GM04503 (cell line): ENCODE measurements at places on chromosomes 13 and 19.

GRCh38 chr13:80881942-80882445 lies 541.1 kb upstream of the SPRY2 start:
- no peak for DNase-seq

GRCh38 chr13:111339366-111340143 lies 19.1 kb downstream of the TEX29 start:
- no peak for DNase-seq

GRCh38 chr19:17406046-17406886 lies 836 bp upstream of the BST2 start:
- no peak for DNase-seq

DNA sequence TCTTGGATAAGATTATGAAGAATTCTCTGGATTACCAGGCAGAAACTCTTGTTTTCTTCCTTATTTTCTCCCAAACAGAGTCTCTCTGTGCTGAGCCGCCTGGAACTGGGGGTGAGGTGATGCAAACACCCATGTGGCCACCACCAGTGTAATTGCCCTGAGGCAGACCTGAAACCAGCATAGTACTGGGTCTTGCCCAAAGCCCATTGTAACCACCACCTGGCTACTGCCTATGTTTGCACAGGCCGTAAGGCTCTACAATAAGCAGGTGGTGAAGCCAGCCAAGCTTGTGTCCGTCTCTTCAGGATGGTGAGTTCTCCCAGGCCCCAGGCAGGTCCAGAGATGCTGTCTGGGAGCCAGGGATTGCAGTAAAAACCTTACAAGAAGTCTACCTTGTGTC lies 18.9 kb upstream of the KBTBD7 start:
- no peak for DNase-seq

GRCh38 chr13:91189506-91189905 lies 158.0 kb upstream of the MIR17HG start:
- no peak for DNase-seq

- DNase-seq, result no peak
Measured at GRCh38 chr19:49333811-49334288, 1.4 kb upstream of the CD37 start.

GRCh38 chr13:33244907-33245287 lies 40.7 kb downstream of the STARD13 start:
- DNase-seq, result no peak

DNA sequence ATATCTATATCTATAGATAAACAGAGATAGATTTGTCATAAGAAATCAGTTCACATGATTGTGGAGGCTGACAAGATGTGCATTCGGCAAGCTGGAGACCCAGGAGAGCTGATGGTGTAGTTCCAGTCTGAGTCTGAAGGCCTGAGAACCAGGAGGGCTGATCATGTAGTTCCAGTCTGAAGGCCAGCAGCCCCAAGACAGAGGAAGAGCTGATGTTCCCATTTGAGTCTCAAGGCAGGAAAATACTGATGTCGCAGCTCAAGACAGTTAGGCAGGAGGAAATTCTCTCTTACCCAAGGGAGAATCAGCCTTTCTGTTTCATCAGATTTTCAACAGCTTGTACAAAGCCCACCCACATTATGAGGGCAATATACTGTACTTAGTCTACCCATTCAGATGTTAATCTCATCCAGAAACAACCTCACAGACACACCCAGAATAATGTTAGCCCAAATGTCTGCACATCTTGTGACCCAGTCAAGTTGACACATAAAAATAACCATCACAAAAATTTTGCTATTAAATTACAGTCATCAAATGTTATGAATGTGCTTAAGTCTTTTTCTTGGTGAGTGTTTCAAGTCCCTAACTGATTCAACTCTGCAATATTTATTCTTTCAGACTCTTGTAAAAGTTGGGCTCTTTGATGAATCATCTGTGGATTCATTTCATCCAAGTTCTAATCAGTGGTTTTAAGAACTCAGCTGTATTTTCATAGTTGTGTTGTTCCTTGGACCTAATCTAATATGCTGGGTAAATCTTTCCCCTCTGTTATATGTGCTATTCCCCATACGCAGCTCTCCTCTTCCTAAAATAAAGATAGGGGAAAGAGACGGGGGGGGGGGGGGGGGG lies 22.7 kb upstream of the LRCH1 start:
- DNase-seq, result no peak

DNA sequence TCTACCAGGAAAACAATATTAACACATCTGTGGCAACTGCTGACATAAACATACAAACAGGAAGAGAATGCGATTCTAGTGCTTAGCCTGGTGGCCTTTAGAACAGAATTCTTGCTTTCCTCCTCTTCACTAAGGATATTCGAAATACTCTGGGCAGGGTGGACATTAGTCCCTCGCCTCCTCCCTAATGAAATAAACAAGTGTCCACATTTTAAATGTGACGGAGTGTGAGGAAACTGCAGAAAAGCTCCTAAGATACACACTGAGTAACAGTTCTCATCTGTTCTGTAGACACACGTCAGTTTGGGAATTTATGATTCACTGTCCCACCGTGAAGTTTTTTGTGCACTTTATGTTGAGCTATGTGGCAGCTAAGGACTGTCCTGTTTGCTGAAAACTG lies 639 bp downstream of the STARD13 start:
- no peak for DNase-seq

- DNase-seq, result no peak
Measured at GRCh38 chr19:12801466-12802266, at the start of the genes PRDX2 and THSD8. Gene PRDX2, minus strand, starts transcription at chr19:12801800. Its CDS starts 539 bp downstream, at chr19:12801261. Gene THSD8, plus strand, starts transcription at chr19:12802069. Its CDS starts 3 bp downstream, at chr19:12802072.

DNA sequence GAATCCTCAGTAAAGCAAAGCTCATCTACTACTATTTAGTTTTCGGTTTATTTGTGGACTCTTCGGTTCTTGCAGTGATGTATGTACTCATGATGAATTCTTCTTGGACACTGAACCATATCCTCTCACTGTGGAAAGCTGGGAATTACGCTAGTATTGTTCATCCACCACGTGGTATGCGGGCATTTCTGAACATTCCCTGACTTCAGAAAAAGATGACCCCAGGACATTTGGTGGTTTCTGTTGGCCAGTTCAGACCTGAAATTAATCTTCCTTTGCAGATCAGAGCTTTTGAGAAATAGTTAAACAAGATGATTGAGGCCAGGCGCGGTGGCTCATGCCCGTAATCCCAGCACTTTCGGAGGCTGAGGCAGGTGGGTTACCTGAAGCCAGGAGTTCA lies 25.3 kb upstream of the FBN3 start:
- no peak for DNase-seq

- no peak for DNase-seq
Measured at GRCh38 chr13:88068316-88068715, 397.1 kb downstream of the SLITRK5 start.

DNA sequence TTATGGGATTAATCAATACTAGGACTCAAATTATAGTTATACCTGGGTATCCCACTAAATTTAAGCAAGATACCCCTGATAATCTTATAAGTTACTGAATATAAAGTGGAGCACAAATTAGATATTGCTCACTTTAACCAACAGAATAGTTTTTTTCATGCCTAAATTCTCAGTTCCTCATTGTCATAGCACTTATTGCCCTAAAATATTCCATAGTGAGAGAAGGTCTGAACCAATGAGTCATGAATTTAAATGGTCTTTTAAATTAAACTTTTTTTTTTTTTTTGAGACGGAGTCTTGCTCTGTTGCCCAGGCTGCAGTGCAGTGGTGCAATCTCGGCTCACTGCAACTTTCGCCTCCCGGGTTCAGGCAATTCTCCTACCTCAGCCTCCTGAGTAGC lies 42.4 kb downstream of the ZNF136 start:
- no peak for DNase-seq

DNA sequence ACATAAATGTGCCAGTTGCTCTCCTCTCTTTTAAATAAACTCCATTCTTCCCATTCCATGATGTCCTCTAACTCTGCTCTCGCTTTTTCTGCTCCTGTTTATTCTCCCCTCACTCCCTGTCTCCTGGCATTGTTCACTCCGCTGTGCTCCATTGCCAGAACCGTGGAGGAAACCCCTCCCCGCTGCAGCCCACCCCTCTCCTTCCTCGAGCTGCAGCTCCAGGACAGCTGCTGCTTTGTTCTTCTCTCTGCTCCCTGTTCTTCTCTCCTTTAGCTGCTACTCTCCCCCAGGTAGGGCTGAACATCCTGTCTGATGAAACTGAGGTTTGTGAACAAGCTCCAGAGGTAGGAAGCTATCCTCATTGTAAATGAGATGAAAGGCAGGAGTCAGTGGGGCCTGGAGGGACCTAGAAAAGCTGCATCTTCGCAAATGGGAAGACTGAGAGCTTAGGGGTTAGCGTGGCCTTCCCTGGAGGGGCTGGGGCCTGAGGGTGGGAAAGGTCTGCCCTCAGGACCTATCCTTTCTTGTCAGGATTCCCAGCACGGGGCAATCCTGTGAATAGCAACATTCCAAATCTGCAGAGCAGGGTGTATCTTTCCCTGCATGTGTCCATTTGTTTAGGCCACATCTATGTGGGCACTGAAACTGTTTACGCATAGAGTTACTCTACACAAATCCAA lies 243.7 kb downstream of the DNAJC15 start:
- DNase-seq, result no peak

DNA sequence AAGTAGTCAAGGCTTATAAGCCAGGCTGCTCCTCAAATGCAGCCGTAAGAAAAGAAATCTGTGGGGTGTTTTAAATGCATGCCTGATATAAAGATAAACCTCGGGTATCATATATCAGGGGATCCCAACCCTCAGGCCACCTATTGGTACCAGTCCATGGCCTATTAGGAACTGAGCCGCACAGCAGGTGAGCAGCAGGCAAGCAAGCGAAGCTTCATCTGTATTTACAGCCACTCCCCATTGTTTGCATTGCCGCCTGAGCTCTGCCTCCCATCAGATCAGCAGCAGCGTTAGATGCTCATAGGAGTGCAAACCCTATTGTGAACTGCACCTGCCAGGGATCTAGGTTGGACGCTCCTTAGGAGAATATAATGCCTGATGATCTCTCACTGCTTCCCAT lies 233.5 kb upstream of the SERP2 start:
- DNase-seq, result no peak

- DNase-seq, result no peak
Measured at GRCh38 chr19:45304141-45304926, 18.3 kb downstream of the CKM start.

DNA sequence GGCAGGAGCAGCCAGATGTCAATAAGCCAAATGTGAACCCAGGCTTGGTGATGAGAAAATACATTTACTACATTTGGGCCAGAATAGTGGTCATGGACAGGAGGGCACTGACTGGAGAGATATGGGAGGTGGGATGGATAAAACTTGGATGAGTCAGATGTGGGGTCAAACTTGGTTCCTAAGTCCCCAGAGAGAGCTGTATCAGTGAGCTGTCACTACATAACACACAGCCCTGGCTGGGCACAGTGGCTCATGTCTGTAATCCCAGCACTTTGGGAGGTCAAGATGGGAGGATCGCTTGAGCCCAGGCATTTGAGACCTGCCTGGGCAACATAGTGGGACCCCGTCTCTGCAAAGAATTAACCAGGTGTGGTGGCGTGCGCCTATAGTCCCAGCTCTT lies 51.6 kb upstream of the EHD2 start:
- no peak for DNase-seq

GRCh38 chr19:48596237-48596636 lies 10.3 kb upstream of the SPACA4 start:
- DNase-seq, result no peak

DNA sequence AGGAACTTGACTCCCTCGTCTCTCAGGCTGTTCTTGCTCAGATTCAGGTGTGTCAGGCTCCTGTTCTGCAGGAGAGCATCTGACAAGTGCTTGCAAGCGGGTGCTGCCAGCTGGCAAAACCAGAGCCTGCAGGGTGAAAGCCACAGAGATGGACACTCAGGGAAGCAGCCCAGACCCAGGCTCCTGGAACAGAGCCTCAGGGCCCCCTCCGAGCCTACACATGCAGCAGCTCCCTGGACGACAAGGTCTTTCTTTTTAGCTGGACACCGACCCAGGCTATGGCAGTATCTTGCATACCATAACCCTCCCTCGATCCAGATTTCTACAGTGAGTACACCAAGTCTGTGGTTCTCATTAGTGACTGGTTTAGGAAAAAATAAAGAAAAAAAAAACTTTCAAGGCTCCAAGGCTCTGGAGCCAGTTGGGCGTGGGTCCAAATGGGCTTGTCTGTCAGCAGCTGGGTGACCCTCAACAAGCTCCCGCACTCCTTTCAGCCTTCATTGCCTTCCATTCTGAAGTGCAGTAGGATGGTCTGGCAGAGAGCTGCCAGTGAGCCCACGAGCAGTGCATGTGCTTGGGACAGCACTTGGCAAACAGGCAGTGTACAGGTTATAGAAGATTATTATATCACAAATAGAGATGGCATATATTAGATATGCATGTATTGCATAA lies 29.9 kb downstream of the NLRP13 start:
- DNase-seq, result no peak

- DNase-seq, result peak; percentile 46
Measured at GRCh38 chr19:3459089-3459881, 21.0 kb downstream of the SMIM24 start.

- DNase-seq, result no peak
Measured at GRCh38 chr13:111503376-111503775, 182.9 kb downstream of the TEX29 start.

GRCh38 chr13:79803989-79804388 lies 323.0 kb downstream of the NDFIP2 start:
- no peak for DNase-seq

GRCh38 chr19:45050036-45050435 lies 11.2 kb downstream of the CLASRP start:
- DNase-seq, result no peak

DNA sequence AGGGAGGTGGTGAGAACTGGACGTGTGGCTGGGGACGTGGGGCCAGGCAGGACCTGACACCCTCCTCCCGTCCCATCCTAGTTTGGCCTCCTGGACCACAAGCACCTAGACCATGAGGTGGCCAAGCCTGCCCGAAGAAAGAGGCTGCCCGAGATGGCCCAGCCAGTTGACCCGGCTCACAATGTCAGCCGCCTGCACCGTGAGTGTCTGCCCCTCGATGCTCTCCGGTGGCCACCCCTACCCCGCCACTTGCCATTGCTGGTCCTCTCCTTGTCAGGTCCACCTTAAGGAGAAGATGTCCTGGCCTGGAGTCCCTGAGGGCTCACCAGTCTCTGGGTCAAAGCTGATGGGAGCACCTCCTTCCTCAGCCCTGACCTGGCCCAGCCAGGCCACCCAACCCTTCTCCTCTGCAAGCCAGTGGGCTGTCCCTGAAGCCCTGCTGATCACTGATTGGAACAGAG lies 2.2 kb downstream of the ANGPTL4 start:
- no peak for DNase-seq

GRCh38 chr19:50670102-50670380 lies 20.8 kb downstream of the C19orf81 start:
- DNase-seq, result no peak
